Endothelial cell of coronary artery (primary cell): ENCODE measurements at places on chromosomes 16 and 17. TPM values are rescaled to one million over a fixed set of nuclear protein-coding genes. Genes with fewer than 3 reads are reported as not detected.

Gene XAF1
- 16.7 and 24.9 TPM in 2 replicates for total RNA-seq

Gene SLC5A10
- total RNA-seq: not detected in 2 replicates

Gene KRTAP4-16
- not detected in 2 replicates for total RNA-seq

Gene COPRS
- total RNA-seq: 39.3 and 52.4 TPM in 2 replicates

Gene CCL1
- total RNA-seq: 0.09 TPM in 1 of 2 replicates, not detected in the other

Gene ITGAD
- not detected in 2 replicates for total RNA-seq

Gene MYOCD
- 0.19 TPM in 1 of 2 replicates, not detected in the other for total RNA-seq

Gene MMP15
- total RNA-seq: 4.6 and 7.2 TPM in 2 replicates

Gene SLC38A8
- total RNA-seq: not detected in 2 replicates

Gene KRTAP3-2
- total RNA-seq: not detected in 2 replicates
